ENCODE measurements at places on chromosomes 6 and 20.

GRCh38 chr6:34373511-34373910 lies 19.0 kb downstream of the NUDT3 start:
- no peak for DNase-seq

DNA sequence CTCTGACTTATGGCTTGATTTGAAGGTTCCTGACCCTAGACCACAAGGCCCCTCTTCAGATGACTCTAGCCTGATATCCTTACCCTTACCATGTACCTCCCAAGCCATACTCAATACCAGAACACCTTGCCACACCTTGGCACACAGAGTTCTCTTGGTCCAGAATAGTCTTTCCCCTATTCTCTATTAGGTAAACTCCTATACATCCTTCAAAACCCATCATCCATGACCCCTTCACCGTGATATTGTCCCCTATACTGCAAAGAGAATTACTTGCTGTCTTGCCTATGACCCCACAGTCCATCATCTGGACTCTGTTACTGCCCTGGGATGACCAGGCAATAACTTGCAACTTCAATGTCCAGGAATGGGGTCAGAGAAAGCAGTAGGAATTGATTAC lies 31.8 kb upstream of the DSN1 start:
- no peak for DNase-seq

DNA sequence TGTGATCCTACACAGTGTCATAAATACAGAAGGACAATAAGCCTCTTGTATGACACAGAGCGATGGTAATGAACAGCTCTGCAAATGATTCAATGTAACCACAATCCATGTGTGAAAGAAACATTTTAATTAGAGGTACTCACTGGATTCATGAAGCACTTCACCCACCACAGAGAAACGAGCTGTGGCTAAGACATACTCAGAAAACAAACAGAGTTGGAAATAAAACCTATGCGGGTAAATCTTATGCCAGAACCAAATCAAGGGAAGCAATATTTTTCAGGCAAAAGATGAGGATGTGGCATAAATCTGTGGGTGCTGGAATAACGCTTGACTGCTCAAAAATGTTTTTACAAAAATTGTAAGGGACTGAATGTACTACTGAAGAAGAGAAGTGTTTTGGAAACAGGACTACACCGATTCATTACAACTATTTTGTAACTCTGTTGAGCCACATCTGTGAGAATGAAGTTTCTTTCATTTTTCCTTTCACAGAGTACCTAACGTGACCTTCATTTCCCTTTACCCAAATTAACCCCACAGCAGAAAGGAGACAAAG lies 112.1 kb downstream of the WDR27 start:
- DNase-seq: no peak

DNA sequence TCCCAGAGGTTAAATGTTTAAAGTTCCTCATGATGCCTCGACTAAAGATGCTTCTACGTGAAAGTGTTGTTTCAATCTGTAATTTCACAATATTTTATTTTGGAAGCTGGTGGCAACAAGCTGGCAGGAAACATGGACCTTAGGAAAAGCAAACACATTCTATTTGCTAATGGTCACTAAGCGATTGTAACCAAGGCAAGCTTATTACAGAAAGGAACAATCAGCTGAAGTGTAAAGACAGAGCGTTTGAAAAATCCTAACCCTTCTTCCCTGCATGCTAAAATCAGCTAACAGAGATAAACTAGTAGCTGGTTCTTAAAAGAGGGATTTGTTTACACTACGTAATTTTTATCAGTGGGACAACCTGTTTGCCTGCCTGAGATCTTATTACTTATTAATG lies 50.0 kb downstream of the IL20RA start:
- DNase-seq: no peak

DNA sequence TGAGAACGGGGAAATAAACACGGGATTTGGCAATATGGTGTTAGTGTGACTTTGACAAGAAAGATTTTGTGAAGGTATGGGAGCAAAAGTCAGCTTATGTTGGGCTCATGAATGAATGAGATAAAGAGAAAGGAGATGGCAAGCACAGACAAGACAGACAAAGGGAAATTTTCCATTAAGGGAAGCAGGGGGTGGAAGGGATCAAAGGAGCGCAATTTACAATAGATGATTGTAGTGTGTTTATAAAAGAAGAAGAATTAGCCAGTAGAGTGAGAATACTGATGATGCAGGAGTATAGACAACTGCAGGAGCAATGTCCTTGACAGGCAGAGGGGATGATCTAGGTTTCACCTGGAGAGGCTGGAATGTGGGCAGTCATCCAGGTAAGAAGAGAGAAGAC lies 34.1 kb downstream of the RBM24 start:
- no peak for DNase-seq

DNA sequence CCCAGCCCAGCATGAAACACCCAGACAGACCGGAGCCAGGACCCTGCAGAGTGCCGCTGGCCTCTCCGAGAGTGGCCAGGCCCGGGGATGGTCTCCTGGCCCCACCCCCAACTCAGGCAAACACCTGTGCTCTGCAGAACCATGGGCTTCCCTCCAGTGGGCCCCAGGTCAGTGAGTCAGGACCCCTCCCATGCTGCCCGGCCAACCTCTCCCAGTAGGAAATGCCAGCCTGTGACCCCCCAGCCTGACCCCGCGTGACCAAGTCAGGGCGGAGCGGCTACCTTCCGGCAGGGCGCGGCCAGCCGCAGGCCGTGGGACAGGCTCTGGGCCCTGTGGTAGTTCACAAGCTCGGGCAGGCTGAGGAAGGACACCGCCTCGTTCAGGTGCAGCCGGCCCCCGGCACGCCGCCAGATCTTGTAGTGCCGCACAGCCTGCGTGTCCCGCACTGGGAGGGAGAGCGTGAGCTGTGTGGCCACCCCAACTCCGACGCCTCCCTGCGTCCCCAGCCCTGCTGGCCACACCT lies 3.2 kb downstream of the PTK6 start:
- no peak for DNase-seq

- DNase-seq: no peak
These were observed 59.2 kb upstream of the ADGRB3 start for GRCh38 chr6:68575765-68576439.

DNA sequence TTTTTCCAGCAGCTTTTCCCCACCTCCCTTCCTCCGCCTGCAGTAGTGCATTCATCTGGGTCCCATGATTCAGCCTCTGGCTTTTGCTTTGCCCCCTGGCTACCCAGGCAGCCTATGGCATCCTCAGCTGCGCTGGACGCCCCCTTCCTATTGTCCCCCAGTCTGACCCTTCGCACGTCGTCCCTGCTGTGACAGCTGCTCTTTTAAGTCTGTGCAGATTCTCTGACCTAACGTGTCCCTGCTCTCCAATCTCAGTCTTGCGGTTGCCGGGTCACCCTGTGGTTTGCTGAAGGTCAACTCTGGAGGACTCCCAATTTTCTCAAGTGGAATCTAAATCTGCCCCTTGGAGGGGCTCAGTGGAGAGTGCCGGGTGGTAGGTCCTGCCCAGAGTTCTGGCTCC lies 294.3 kb downstream of the CDC5L start:
- DNase-seq: no peak

GRCh38 chr6:44161997-44162338 lies 3.3 kb downstream of the CAPN11 start:
- no peak for DNase-seq
